ENCODE measurements at places on chromosomes 5 and 9.

DNA sequence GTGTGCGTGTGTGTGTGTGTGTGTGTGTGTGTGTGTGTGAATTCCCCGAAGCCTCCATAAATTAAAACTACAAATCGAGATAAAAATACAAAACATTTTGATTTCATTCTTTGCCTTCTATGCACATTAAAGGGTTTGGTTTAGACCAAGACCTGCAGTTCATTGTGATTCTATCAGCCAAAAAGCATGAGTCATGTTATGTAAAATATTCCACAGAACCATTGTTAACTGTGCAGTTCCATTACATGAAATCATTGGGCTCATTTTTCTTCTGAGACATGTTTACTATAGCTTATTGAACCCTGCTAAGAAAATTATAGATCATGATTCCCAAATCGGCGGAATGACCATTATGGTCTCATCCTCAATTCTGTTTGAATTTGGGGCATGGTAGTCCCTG is 11.7 kb downstream of the CAVIN4 start:
- no peak for DNase-seq

DNA sequence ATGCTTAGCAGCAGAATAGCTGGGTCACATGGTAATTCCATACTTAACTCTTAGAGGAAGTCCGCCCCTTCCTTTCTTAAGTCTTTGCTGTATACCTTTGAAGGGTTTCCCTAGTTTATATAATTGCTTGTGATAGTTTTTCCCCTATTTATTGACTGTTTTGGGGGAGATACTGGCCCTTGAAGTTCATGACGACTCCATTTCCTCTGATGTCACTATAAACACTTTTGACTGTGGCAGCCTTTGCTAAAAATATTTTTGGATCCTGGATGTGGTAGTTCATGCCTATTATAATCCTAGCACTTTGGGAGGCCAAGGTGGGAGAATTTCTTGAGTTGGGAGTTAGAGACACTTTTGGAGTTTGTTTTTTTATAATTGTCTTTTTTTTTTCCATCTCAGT is 38.4 kb downstream of the NSD1 start:
- no peak for DNase-seq

GRCh38 chr5:116404792-116405191 is 169.8 kb downstream of the SEMA6A start:
- no peak for DNase-seq

GRCh38 chr5:132433141-132433540 is 57.4 kb downstream of the IRF1 start:
- DNase-seq: no peak

GRCh38 chr9:112033237-112034215 is 136.9 kb downstream of the UGCG start:
- no peak for DNase-seq

Measured in stimulated activated CD4-positive, alpha-beta T cell treated with anti-CD3 and anti-CD28 coated beads, Interleukin-15, amount 100 ng/mL, for 1 hour (primary cell).